ENCODE measurements at places on chromosomes 3 and 15. TPM values are rescaled to one million over a fixed set of nuclear protein-coding genes. Genes with fewer than 3 reads are reported as not detected.

DNA sequence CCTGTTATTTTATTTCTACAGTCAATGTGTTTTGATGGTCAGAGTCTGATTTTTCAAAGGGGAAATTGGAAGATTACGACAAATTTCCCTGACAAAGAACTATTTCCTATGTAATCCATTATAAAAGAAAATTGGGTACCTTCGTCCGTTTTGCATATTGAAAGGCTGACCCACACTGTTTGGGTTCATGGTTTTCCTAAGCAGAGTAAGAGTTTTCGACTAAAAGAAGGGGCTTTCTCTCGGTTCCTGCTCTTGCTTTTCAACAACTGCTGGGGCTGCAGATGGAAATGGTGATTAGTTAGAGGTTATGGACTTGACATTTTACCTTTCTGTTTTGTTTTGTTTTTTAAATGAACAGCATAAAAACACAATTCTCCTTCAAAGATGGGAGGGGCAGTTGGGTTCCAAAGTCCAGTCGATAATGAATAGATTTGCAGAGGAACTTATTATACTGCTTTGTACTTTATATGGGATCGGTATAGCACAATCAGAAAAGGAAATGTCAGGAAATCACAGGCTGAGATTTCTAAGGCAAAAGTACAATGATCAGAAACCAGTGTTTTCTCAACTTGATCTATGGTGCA, 978 bp downstream of the KCNMB2 start:
- DNase-seq: no peak

DNA sequence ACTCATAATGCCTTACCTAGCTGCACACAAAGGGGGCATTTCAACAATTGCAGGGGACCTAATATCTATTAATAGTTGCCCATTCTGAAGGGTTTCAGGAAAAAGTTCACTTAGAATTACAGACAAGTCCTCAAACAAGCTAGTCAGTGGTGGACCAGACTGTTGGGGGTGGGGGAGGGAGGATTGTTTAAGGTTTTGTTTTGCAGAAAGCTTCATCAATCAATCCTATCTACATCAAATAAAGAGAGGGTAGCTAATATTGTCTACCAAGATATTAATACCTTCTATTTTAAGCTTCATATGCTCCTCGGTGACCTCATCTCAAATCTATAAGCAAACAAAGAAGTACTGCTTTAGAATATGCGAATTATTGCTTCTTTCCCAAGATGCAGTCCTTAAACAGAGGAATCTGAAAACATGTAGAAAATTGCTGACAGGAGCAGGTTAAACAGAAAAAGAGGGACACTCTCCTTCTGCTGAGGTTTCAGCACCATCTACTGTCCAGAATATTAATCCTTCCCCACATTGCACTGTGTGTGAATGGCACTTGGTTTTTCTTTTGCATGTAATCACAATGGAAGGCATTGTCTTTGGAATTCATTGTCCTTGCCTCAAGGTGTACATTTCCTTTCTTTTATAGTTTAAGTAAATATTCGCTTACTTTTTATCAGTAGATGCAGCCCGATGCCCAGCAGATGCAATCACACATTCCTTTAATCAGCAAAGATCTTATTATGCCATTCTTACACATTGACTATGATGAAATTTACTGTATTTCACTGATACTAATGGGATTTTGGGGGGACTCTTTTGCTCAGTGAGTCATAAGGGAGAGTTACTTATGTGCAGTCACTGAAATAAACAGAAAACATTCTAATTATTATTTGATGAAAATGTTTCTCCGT, 94.7 kb downstream of the IL5RA start:
- DNase-seq: no peak

DNA sequence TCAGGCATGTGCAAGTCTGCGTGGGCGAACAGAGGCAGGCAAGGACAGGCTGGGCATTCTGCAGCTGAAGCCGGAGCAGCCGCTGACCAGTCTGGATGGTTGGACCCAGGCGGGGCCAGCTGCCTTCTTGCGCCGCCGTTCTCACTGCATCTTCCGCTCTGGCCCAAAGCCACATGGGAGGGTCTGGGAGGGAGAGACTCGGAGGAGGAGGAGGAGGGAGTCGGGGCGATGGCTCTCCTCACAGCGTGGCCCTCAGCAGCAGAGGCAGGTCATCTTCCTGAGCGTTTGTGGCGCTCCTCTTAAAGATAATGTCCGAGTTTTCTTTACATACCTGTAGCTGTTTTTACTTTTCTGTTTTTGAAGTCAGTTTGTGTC, 5.9 kb downstream of the CLK3 start:
- DNase-seq: no peak

DNA sequence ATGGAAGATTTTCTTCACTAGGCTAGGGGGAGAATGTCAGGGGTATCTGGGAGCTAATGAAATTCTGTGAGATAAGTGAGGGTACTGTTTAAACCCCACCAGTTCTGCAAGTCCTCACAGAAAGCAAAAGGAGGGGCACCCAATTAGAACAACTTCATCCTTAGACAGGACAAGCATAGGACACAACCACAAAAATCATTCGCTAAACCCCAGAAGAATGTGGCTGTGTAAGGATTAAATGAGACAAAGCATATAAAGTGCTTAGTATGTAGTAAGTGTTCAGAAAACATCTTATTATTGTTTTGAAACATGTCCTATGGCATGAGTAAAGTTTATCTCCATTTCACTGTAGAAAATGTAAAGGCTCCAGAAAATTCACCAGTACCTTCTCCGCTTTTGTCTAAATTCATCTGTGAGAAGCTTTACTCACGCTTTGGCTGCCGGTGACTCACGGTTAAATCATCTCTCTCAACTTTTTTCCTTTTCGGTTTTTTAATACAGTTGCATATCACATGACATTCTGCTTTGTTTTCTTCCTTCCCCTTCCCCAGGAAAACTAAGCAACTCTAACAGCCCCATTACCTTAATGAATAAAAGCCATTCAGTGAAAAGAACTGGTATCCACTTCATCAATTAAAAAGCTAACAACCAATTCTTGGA, 1.7 kb downstream of the CLRN1 start:
- no peak for DNase-seq

The DNAH1 gene
- 19.3 TPM for total RNA-seq

The SCG5 gene
- not detected for total RNA-seq

GRCh38 chr15:64586259-64586870, 126.0 kb downstream of the ZNF609 start:
- no peak for DNase-seq

The ACOX2 gene
- total RNA-seq: 162 TPM

DNA sequence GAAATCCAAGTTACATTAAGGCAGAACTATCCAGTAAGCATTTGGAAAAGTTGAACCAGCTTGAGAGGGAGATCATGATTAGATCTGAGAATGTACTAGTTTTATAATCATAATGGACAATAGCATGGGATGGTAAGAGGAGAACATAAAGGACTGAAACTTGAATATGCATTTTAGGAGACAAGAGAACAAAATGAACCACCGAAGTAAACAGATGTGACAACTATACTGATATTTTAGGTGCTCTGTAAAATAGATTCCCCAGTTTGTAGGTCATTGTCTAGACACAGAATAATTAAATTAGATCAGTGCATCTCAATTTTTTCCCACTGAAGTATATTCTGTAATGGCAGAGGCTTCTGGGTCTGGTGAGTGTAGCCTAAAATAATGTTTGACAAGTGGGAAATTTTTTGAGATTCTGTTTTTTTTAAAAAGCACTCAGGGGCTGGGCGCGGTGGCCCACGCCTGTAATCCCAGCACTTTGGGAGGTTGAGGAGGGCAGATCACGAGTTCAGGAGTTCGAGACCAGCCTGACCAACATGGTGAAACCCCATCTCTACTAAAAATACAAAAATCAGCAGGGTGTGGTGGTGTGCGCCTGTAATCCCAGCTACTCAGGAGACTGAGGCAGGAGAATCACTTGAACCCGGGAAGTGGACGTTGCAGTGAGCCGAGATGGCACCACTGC, 16.3 kb downstream of the ECT2 start:
- DNase-seq: no peak

DNA sequence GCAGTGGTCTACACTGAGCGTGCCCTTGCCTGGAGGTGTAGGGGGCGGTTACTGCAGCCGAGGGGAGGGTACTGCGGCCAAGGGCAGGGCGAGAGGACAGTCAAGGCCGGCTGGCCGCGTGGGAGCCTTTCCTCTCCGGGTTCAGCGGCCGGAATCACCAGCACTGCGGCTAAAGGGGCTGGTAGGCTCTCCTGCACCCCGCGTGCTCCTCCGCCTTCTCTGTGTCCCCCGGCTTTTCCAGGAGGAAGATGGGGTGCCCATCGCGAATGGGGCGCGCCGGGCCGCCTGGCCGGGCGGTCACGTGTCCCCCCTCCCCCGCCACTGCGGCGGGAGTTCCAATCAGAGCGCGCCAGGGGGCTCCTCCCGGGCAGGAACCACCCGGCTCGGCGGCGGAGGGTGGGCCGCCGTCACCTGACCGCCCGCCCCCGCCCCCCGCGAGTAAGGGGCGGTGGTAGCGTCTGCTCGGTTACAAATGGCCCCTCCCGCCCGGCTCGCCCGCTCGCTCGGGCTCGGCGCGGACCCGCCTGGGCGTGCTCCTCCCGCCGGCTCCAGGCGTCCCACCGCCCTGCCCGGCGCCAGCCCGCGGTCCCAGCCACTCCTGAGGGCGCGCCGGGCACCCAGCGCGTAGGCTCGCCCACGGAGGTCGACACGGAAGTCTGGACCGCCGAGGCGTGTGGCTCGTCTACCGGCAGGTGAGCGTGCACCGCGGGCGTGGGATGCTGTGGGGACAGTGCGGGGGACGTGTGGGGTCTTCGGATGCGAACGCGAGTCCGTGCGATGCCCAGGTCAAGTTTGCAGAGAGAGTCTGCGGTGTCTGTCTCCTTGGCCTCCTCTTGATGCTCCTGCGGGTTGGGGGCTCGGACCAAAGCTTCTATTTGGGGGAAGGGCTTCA, 242.6 kb upstream of the TOPAZ1 start:
- no peak for DNase-seq
